WTC11 (cell line): ENCODE measurements at places on chromosomes 1 and 21. TPM values are rescaled to one million over a fixed set of nuclear protein-coding genes. Genes with fewer than 3 reads are reported as not detected.

DNA sequence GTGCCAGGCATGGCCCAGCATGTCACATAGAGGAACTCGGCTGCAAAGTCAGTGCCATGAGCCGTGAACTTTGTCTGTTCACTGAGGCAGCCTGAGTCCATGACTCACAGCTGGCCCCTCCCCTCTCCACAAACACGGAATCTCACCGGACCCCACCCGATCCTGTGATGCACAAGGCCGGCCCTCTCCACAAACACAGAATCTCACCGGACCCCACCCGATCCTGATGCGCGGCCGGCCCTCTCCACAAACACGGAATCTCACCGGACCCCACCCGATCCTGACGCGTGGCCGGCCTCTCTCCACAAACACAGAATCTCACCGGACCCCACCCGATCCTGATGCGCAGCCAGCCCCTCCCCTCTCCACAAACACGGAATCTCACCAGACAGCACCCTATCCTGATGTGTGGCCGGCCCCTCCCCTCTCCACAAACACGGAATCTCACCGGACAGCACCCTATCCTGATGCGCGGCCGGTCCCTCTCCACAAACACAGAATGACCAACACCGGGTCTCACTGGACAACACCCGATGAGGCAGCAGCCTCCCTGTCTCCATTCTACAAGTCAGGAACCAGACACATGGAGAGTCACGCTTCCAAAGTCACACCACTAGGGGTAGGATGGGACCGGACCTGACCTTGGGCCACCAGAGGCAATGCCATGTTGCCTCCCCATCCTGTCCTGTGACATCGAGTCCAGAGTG is 39.6 kb upstream of the GPR153 start:
- no peak for DNase-seq

- no peak for DNase-seq
These were observed 16.0 kb downstream of the DISC1 start for GRCh38 chr1:231642618-231643017.

DNA sequence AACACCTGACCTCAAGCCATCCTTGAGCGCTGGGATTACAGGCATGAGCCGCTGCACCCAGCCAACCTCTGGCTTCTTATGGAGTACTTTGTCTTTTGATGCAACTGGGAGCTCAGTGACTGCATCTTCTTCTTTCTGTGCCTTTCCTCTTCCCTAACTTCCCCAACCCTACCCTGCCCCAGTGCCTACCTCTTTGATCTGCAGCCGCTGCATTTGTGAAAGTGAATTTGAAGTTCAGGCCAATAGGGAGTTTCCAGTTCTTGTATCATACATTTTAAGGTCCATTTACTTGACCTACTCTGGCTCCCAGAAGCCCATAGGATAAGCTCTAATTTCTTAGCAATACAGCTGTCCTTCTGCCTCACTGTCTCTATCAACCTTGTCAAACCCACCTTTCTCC is 52.2 kb downstream of the KCNC4 start:
- DNase-seq = no peak

SLC37A1 gene
- 22.7 to 26.3 TPM (median 25.8 TPM) in 3 replicates for total RNA-seq

TRAF5 gene
- total RNA-seq = 22.2 to 25.8 TPM (median 25.5 TPM) in 3 replicates

ADAMTSL4 gene
- 6.6 to 14.7 TPM (median 14.1 TPM) in 3 replicates for total RNA-seq

LDLRAD2 gene
- total RNA-seq = 0.63 to 1.3 TPM (median 0.85 TPM) in 3 replicates

USH2A gene
- 0.07 to 0.37 TPM (median 0.32 TPM) in 3 replicates for total RNA-seq

- no peak for DNase-seq
These were observed 25.0 kb downstream of the KIAA1614 start for GRCh38 chr1:180937624-180938225.

GRCh38 chr1:153677718-153678518 is 570 bp upstream of the NPR1 start:
- peak; percentile 78 for DNase-seq

DNA sequence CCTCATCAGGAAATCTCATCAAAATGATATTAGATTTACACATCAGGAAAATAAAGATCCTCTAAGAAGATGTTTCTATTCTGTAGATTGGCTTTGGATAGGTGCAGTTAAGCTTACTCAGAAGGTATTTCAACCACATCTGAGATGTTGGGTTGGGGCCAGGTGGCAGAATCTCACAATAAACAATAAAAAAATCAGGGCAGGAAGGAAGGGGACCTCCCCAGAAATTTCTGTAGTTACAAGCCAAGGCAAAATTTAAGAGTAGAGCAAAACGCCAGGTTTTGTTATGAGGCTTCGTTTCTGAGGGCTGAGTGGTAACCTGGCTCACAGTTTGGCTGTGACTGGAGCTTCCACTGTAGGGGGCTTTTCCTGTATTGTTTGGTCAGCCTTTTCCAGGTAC is 84.8 kb downstream of the HUNK start:
- DNase-seq = no peak

IL20 gene
- total RNA-seq = not detected in 3 replicates

GRCh38 chr1:101105877-101106276 is 80.3 kb upstream of the DPH5 start:
- no peak for DNase-seq

- DNase-seq = no peak
These were observed 132.1 kb downstream of the RPS6KC1 start for GRCh38 chr1:213183036-213183672.

CSF3R gene
- total RNA-seq = 0.09 to 0.30 TPM (median 0.26 TPM) in 3 replicates

DNA sequence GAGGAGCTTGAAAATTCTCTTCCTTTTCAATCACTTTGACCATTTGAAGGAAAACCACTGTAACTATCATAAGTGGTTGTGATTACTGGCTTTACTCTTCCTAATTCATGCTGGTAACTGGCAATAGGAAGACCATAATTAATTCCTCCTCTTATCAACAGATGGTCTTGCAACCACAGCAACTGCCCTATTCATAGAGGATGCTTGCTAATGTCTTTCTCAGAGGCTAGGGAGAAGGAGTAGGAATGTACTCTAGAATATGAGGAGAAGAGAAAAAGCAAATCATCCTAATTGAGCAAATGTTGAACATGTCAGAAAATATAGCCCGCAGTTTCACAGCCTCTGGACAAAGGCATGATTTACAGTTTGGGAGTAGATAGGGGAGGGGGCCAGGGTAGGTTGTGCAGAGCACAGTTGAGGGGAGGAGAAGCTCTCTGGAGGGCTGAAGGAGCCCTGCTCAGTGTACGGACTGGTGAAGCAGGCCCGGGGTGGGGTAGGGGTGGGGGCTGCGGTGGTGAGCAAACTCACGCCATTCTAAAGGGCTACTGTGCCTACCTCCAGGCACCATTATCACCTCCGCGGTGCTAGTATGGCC is 192.9 kb downstream of the PCP4 start:
- DNase-seq = no peak

NTMT2 gene
- total RNA-seq = 0.24 to 0.44 TPM (median 0.44 TPM) in 3 replicates

GRCh38 chr21:28385845-28386244 is 606.8 kb downstream of the LTN1 start:
- no peak for DNase-seq

DNA sequence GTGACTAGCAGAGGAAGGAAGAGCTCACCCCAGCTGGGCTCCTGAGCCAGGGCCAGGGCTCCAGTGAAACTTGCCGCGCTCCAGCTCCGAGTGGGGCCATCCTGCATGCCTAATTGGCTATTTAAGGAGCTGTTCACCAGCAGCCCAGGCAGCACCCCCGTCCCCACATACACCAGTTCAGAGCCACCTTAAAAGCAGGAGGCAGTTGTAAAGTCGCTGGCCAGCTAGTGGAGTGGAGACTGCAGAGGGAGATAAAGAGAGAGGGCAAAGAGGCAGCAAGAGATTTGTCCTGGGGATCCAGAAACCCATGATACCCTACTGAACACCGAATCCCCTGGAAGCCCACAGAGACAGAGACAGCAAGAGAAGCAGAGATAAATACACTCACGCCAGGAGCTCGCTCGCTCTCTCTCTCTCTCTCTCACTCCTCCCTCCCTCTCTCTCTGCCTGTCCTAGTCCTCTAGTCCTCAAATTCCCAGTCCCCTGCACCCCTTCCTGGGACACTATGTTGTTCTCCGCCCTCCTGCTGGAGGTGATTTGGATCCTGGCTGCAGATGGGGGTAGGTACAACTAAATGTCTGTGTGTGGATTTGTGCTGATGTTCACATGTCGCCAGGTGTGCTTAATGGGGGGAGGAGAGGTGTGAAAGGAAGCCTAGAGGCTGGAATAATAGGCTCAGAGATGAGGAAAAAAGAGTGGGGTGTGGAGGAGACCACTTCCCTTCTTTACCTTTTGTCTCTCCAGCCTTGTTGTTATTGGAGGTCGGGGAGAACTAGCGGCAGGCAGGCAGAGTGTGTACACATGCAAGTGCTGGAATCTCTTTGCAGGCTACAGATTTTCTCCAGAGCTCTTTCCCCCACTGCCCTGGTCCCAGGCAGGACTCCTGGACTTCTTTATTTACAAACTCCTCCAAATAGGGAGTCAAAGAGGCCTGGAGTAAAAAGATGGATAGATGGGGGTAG is at the start of gene CA14:
Gene CA14 (plus strand): TSS at position 151 of the 962 bp plus-strand sequence. CDS start 355 bp downstream, at position 506.
- peak; percentile 65 for DNase-seq

DNA sequence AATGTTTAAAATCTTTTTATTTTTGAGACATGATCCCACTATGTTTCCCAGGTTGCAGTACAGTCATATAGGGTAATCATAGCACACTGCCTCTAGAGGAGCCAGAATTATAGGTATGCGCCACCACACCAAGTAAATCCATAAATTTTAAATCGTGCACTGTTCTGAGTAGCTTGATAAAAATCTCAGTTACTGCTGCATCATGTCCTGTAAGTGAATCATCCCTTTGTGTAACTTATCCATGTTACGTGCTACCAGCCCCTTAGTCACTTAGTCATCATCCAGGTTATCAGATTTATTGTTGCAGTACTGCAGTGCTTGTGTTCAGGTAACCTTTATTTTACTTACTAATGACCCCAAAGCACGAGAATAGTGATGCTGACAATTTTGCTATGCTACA is 1770.9 kb downstream of the BRINP3 start:
- no peak for DNase-seq

DNA sequence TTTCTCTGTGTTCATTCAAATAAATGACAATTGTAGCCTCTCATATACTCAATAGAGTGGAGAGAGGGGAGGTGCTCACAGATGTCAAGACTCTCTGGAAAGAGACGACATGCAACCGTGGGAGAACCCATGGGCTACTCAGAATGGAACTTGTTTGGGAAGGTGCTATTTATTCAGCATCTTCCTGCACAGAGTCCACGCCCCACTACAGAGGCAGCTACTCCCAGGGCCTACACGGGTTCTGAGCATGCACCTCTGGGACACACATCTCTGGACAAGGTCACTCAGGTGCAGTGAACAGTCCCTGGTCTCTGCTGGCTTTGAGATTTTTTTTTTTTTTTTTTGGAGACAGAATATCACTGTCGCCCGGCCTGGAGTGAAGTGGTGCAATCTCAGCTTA is 64.1 kb downstream of the NID1 start:
- DNase-seq = no peak

HPCAL4 gene
- 0.50 to 0.80 TPM (median 0.60 TPM) in 3 replicates for total RNA-seq

GRCh38 chr21:33840771-33841170 is 74.8 kb downstream of the ATP5PO start:
- no peak for DNase-seq

DNA sequence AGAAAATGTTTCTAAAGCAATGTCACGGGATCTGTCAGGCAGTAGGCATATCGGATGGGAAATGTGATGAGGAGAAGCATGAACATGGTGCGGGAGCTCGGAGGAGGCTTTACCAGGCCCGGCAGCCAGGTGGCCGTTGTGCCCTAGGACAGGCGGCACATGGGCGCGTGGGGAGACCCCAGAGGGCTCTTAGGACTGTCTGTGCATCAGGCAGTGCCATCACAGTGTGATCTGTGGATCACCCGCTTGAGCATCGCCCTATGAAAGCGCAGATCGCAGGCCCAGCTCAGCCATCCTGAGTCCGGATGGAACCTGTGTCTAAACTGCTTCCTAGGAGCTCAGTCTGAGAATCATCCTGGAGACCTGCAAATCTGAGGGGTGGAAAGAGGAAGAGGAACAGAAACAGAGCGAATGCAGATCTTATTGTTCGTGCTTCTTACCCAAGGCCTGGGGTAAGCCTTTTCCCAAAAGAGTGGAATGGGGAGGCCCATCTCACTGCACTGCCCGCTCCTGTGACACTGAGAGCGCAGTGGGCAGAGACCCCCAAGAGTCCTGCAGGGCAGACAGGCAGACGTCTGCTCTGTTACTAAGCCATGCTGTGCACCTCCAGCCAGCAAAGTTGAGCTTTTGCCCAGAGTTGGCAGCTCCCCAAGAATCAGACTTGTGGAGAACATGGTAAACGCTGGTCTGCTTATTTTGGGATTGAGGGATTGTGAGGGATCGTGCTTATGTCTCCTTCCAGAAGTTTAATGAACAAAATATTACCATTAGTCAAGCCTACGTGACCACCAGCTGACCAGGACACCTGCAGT is 251.0 kb downstream of the RHOU start:
- no peak for DNase-seq

GRCh38 chr1:27630859-27631491 is 4.0 kb downstream of the FGR start:
- no peak for DNase-seq
